Mesenteric fat pad (tissue), 1 donor: ENCODE measurements at places on chromosomes 7 and 10. TPM values are rescaled to one million over a fixed set of nuclear protein-coding genes. Genes with fewer than 3 reads are reported as not detected.

Gene SLC26A5
- 0.19 TPM for total RNA-seq

Gene PNLIPRP2
- total RNA-seq, result 1.1 TPM

Gene PRRT4
- total RNA-seq, result 17.4 TPM

Gene SLC39A12
- total RNA-seq, result 0.35 TPM

Gene OR2A42
- total RNA-seq, result not detected

Gene BUD23
- 51.9 TPM for total RNA-seq

Gene ZNF727
- total RNA-seq, result 4.1 TPM

Gene DTX2
- 35.0 TPM for total RNA-seq

Gene HOXA10
- total RNA-seq, result 19.7 TPM

Gene PRSS58
- total RNA-seq, result not detected

Gene TUBB8
- not detected for total RNA-seq

Gene GDF10
- total RNA-seq, result 0.26 TPM

Gene CDK14
- total RNA-seq, result 47.2 TPM
